ENCODE measurements at places on chromosomes 3 and 15. TPM values are rescaled to one million over a fixed set of nuclear protein-coding genes. Genes with fewer than 3 reads are reported as not detected.

DNA sequence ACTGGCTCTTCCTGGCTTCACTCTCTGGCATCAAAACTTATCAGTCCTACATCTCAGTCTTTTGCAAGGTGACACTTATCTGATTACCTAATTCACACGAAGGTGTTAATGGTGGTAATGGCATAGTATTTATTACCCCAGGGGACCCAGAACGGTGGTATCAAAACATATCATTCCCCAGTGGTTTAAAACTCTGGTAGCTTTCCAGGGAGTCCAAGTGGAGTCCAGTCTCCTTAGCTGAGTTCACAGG is 41.3 kb downstream of the SMAD3 start:
- DNase-seq = no peak

GRCh38 chr15:65868546-65869125 is 655 bp upstream of the RAB11A start:
- peak; percentile 17 for DNase-seq

SV2B gene
- polyA plus RNA-seq = 3.1 TPM

ADCY5 gene
- 3.2 TPM for polyA plus RNA-seq

HERC2 gene
- polyA plus RNA-seq = 38.9 TPM

DNA sequence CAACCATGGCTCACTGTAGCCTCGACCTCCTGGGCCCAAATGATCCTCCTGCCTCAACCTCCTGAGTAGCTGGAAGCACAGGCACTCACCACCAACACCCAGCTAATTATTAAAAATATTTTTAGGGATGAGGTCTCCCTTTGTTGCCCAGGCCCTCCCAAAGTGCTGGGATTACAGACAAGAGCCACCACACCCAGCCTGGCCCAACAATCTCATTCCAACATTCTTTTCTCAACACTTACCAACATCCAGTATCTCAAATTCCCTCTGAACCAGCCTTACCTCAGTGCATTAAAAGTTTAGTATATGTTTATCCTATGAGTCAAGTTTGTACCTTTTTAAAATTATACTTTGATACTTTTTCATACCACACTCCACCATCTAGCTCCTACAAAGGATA is 25.0 kb downstream of the ANXA2 start:
- no peak for DNase-seq

GRCh38 chr15:57861034-57861638 is 154.6 kb downstream of the POLR2M start:
- DNase-seq = peak; percentile 72

GRCh38 chr15:57395292-57395691 is 19.0 kb downstream of the CGNL1 start:
- DNase-seq = peak; percentile 73

DNA sequence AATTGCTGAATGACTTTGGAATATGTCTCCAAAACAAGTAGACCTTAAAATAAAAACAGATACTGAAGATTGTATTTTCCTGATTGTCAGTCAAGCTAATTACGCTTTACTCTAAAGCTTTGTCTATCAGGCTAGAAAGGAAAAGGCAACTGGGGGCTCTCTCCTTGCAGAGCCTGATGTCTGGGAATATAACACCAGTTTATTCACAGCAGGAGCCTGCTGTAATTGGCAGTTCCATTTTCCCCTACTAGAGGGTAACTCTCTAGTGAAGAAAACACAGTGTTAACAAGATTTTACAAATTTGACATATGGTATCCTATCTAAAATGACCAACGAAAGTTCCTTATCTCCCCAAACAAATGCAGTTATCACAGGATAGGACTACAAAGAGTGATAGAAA is 158.8 kb downstream of the PDZRN3 start:
- DNase-seq = no peak

DNA sequence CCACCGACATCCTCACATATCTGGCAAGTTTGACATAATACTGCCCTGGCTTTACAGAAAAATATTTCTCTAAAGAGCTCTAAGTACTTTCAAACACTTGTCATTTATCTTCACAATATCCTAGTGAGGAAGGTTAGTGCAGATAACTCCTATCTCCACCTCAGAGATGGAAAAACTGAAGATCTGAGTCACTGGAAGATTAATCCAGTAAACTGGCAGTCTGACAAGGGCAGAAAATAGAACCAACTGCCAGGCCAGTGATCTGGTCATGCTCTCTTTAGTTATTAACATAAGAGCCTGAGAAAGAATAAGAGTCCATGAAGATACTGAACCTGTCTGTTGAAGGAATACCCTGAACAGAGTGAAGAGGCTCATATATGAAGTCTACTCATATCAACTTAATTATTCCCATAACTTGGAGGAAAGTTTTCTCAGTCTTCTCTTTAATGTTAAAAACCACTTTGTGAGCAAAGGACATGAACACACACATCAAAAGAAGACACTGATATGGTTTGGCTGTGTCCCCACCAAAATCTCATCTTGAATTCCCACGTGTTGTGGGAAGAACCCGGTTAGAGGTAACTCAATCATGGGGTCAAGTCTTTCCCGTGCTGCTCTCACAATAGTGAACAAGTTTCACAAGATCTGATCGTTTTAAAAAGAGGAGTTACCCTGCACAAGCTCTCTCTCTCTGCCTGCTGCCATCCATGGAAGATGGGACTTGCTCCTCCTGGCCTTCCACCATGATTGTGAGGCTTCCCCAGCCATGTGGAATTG is 61.4 kb downstream of the GOLIM4 start:
- peak; percentile 54 for DNase-seq

DNA sequence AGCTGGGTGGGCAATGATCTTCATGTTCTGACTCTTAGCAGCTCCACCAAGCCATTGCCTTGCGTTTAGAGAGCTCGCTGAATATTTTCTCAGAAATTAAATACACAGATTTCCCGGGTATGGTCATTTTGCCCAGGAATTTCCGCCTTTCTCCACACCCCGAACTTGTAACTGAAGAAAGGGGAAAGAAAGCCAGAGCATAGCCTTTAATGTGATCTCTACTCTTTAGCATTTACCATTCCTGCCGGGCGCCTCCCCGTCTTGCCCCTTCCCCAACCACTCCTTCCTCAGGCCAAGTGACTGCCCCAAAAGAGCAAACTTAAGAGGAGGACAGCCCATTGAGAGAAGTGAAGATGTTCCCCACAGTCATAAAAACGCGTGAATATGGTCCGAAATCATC is 53.1 kb downstream of the LMCD1 start:
- peak; percentile 71 for DNase-seq

DNA sequence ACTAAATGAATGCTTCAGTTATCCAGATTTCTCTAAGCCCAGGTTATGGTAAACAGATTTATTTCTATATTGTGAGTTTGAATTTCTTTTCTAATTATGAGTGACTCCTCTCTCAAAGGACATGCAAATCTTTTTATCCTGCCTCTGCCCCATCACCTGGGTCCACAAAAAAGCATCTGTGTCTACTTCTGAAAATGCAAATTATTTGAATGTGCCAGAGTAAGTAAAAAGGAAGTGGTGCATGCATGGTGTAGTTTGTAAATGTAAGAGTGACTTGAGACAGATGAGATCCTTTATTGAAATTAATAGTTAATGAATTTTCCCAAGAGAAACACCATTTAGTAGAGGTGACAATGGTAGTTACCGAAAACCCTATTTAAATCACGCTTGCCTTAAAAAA is 26.9 kb downstream of the MCTP2 start:
- no peak for DNase-seq

LYZL4 gene
- not detected for polyA plus RNA-seq

RHOV gene
- polyA plus RNA-seq = 0.32 TPM

DNA sequence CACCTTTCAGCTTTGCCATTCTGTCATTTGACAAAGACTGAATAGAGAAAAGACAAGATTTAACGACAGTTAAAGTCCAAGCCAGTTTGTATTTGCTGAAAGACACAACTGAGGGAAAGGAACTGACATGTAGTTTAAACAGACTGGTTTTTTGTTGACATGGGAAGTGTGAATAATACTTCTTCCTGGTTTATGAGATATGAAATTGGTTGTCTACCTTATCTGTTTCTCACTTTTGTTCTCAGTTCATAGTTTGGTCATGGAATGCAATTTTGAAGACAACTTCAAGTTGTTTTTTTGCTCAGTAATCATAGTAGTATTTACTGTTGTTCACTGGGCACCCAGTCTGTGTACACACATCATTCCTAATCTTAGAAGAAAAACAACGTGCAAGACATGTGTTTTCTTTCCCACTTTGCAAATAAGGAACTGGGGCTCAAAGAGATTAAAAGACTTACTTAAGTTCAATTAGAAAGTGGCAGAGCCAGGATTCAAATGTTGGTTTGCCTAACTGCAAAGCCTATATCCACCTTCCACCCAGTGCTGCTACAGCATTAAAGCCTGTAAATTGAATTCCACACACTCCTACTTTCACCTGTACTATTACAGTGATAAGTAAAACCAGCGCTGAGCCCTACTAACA is 103.5 kb downstream of the LPP start:
- DNase-seq = no peak

ZMYND10 gene
- 0.99 TPM for polyA plus RNA-seq

EFCAB12 gene
- 0.07 TPM for polyA plus RNA-seq

GRCh38 chr3:155302481-155302880 is 9.0 kb upstream of the STRIT1 start:
- DNase-seq = no peak

GRCh38 chr3:33035596-33035995 is 61.4 kb downstream of the GLB1 start:
- DNase-seq = no peak

DNA sequence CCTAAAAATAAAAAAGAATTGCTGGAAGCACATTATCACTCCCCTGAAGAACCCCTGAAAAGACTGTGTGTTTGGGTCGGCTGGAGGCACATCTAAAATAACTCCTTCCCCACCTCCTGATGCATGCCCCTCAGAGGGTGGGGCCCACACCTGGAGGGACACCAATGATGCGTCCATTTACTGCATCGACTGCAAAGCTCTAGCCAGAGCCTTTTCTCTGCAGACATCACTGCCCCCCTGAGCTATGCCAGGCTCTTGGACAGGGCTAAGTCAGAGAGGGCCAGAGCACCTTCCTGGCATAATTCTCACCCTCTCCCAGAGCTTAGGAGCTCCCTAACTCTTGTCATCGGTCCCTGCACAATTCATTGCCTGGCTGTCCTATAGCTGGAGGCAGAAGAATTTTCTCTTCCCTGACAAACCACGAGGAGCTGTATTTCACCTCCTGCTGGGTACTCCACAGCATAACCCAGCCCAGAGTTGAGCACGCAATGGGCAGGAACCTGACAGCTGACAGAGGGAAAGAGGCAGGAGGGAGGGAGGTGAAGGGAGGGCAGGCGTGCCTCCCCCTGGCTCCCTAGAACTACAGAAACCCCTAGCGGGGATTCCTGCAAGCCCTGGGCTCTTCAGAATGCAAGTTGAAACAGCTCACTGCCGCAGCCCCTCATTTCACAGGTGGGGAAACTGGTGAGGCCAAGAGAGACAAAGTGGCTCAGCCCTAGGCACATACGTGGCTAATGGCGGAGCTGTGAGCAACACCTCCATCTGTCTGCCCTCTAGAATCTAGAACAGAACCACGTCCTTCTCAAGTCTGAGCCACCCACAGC is 46.6 kb downstream of the XXYLT1 start:
- no peak for DNase-seq

LSAMP gene
- polyA plus RNA-seq = 9.6 TPM

GRK7 gene
- polyA plus RNA-seq = 0.05 TPM

SI gene
- polyA plus RNA-seq = not detected

FBXO22 gene
- 23.0 TPM for polyA plus RNA-seq
